ENCODE measurements at places on chromosomes 7 and 10.
A peak's percentile ranks its signal among the peaks of the same experiment; 100 is the strongest.

DNA sequence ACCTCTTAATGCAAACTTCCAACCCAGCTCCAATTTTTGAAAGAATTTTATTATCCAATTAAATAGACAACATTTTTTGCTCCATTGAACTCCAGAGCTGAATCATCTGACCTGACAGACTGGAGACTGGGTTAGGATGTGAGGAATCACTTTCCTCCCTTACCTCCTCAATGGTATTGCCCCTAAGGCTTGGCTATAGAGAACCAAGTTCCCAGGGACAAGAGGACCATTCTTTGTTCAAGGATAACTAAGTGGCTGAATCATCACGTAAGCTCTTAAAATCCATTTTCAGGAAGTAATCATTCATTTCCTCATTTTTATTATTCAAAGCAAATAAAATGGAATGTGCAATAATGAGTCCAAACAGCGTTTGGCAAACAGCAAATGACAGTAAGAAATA is 335.1 kb downstream of the GATA3 start:
- DNase-seq, result no peak

GRCh38 chr7:69819333-69819705 is 221.0 kb downstream of the AUTS2 start:
- no peak for DNase-seq

GRCh38 chr10:119755446-119755845 is 29.6 kb downstream of the INPP5F start:
- no peak for DNase-seq

GRCh38 chr7:156111-157007 is 36.0 kb upstream of the FAM20C start:
- DNase-seq, result no peak

- DNase-seq, result no peak
Measured at GRCh38 chr7:98240961-98241673, 10.9 kb downstream of the TECPR1 start.

- no peak for DNase-seq
Measured at GRCh38 chr7:55515569-55516279, 56.6 kb downstream of the VOPP1 start.

GRCh38 chr7:128385988-128386925 is 23.5 kb downstream of the IMPDH1 start:
- no peak for DNase-seq

GRCh38 chr7:13099154-13099795 is 411.8 kb downstream of the ARL4A start:
- no peak for DNase-seq

DNA sequence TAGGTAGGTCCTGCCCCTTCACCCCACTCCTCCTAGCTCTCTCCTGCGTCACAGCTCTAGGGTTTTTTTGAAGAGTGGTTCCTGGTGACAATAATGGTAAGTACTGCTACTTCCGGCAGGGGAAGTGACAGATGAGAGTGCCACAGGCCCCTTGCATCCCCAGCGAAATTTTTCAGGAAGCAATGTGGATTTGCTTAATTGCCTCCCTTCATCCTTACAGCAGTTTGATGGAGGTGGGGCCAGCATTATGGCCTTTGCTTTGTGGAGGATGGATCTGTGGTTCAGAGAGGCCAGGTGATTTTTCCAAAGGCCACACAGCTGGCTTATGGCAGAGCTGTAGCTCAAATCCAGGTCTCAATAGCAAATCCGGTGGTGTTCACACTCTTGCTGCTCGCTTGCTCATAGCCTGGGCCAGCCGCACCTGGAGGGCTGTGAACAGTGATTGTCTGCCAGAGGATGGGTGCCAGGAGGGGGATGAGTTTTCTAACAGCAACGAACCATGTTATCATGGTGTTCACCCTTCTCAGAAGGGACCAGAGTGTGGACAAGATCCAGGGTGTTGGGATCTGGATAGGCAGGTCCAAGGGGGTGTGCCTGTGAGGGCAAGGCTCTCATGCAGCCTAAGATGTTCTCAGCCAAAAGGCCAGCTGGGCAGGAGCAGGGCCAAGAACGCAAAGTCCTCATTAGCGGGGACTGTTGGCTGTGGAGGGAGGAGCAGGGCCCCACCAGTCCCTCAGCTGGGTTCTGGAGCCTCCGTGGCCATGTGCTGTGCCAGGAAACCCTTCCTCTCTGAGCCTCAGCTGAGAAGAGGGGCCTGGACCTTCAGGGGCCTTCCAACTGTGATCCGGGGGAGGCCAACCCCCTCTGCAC is 89.0 kb downstream of the EMX2 start:
- DNase-seq, result no peak

- no peak for DNase-seq
Measured at GRCh38 chr7:140902303-140902953, 22.3 kb downstream of the BRAF start.

- DNase-seq, result no peak
Measured at GRCh38 chr10:89055159-89055558, 64.6 kb downstream of the FAS start.

DNA sequence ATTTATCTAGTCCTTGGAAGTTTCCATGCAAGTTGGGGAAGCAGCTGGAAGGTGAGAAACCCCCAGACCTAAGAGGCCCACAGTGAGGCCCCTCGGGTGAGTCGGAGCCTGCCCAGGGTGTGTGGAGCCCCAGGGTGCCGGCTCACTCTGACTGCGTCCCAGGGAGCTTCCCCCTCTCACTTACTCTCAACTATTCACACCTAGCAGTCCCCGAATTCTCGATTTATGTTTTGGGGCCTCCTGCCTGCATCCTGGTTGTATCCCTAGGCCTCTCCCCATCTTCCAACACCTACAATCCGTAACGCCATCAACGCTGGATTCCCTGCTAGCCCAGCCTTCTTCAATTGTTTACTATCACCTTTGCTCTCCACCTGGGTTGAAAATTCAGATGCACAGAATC is 63.9 kb downstream of the PRKAG2 start:
- DNase-seq, result no peak

GRCh38 chr7:1442355-1443124 is 16.7 kb downstream of the MICALL2 start:
- no peak for DNase-seq

GRCh38 chr10:102743078-102743587 is 615 bp upstream of the WBP1L start:
- no peak for DNase-seq

- DNase-seq, result no peak
Measured at GRCh38 chr10:132335189-132336063, 3.4 kb downstream of the LRRC27 start.

DNA sequence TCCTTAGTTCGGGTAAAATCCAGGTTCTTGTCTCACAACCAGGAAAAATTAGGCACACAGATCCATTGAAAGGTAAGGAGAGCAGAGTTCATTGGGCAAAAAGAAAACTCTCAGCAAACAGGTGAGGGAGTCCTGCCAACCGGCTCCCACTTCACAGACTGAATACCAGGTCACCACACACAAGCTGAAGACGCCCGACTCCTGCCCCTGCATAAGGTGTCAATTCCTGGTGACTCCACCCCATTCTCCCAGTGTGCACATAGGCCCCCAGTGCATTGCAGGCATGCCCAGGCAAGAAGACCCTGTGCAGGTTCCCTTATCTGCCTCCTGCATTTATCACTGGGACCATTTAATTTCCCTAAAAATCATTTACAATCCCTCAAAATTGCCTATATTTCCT is 354.6 kb downstream of the LRRTM3 start:
- DNase-seq, result no peak

DNA sequence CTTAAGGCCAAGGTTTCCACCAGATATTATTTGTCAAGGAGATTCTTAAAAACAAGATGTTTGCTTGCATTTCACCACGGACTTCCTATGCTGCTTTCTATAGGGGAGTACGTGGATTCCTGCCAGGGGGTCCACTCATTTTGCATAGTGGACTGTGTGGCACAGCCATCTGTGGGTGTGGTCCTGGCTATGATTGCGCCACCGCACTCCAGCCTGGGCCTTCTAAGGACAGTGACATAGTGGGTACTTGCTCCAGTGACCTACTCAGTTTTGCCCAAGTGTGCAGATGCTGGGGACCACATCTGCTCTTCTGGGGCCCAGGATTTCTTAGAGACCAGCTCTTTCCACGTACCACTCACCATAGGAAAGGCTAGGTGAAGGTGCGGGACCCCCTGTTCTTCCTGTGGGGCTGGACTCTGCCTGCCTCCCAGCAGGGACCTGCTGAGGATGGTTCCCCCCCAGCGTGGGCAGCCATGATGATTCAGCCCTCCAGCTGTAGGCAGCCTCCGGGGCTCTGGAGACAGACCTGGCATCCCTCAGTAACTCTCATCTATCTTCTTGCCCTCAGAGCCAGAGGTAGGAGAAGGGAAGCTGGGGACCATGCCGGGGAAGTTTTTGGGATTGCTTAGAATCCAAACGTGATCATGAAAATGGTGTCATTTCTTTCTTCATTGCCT is 42.9 kb downstream of the HK1 start:
- DNase-seq, result no peak

GRCh38 chr7:78702770-78703169 is 750.7 kb downstream of the MAGI2 start:
- peak; percentile 74 for DNase-seq

- DNase-seq, result no peak
Measured at GRCh38 chr10:124872681-124873080, 69.2 kb upstream of the ZRANB1 start.

- no peak for DNase-seq
Measured at GRCh38 chr10:47358457-47358856, 10.3 kb downstream of the RBP3 start.

DNA sequence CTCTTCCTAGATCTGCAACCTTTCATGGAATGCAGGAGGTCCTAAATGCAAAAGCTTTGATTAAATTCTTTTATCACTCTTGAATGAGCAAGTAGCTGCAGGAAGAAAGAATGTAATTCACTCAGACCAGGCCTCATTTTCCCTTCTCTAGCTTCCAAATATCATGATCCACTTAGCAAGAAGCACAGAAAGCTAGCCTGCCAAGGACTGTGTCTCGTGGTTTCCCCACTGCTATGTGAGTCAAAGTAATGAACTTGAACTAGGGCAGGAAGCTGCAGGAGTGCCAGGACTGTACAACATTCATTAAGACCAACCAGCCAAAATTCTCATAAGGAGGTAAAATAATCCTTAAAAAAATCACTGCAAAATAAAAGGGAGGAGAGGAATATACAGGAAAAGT is 379.2 kb downstream of the CALN1 start:
- no peak for DNase-seq

- DNase-seq, result no peak
Measured at GRCh38 chr10:17758200-17758599, 6.2 kb downstream of the TMEM236 start.

GRCh38 chr7:151891753-151892152 is 14.8 kb upstream of the PRKAG2 start:
- no peak for DNase-seq

DNA sequence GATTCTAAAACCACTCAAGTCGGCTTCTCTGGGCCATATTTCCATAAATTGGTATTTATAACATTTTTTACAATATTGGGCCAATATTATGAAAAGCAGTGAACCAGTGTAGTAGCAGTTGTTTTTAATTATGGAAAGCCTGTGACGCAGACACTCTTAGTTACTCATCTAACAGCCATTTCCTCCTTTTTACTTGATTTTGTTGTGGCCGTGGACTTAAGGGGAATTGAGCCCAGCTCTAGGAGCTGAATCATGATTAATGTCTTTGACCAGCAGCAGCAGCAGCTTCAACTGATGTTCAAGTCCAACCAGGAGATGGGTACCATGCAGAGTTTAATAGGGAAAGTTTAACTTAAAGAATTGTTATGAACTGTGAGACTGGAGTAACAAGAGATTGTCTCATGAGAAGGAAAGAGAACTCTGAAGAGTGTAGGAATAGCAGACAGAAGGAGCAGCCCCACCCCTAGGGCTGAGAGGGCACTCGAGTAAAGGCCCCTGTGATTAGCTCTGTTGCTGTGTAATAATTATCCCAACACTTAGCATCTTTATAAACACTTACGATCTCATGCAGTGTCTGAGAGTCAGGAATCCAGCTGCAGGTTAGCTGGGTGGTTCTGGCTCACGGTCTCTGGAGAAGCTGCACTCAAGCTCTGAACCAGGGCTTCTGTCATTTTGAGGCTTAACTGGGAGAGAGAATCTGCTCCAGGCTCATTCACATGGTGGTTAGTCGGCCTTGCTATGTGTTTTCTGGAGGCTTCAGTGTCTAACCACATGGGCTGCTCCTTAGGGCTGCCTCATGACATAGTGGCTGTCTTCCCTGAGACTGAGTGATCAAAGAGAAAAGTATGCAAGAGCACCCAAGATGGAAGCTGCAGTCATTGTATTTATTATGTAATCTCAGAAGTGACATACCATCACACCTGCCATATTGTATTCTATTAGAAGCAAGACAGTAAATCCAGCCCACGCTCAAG is 4.6 kb downstream of the LANCL2 start:
- no peak for DNase-seq

DNA sequence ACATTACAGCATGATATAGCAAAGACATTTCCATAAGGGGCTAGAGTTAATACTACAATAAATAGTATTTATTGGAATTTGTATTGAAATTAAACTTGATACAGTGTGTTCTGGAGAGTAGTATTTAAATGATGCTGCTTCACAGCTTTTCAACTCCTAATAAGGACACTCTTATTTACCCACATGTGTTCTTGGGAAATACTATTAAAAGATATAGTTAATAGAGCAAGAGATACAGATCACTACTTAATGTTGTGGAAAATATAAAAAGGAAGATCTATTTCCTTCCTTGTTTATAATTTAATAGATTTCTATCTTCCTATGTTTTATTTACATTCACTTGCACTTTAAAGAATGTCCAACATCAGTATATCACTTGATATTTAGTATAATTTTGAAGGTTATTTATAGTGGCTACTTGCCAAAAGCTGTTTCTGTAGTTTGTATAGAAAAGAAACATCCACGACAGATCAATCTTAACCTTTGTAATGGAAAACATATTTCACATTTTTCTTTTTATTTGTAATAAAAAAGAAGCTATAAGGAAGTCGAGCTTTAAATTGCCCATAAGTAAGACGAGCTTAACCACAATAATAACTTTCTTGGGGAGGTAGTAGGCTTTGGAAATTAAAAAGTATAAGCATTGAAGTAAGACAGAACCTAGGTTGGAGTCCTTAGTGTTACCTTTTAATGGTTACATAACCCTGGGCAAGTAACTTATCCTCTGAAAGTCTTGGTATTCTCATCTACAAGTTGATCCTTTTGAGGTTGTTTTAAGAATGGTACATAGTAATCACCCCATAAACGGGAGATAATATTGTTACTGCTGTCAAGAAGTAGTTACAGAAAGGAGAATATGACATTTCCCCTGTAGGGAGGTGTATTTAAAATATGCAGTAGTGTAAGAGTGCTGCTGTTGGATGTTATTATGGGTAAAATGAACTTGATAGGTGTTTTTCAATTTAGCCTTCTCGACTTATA is 32.8 kb downstream of the CPED1 start:
- DNase-seq, result no peak

GRCh38 chr7:129796186-129796775 is 156.5 kb downstream of the UBE2H start:
- no peak for DNase-seq

- DNase-seq, result no peak
Measured at GRCh38 chr10:119817991-119818888, 54.4 kb downstream of the MCMBP start.

GRCh38 chr10:50347394-50347802 is 96.1 kb upstream of the ASAH2 start:
- DNase-seq, result no peak

- peak; percentile 76 for DNase-seq
Measured at GRCh38 chr7:154928136-154929005, 74.6 kb downstream of the PAXIP1 start.

GRCh38 chr10:123561141-123561440 is 105.1 kb upstream of the GPR26 start:
- DNase-seq, result no peak

GRCh38 chr10:96902731-96903358 is 70.7 kb downstream of the LCOR start:
- no peak for DNase-seq
